IPS DF 6.9 (cell line): ENCODE measurements at places on chromosomes 7 and 10.

GRCh38 chr7:20170633-20171032 is 46.6 kb downstream of the MACC1 start:
- no peak for DNase-seq

DNA sequence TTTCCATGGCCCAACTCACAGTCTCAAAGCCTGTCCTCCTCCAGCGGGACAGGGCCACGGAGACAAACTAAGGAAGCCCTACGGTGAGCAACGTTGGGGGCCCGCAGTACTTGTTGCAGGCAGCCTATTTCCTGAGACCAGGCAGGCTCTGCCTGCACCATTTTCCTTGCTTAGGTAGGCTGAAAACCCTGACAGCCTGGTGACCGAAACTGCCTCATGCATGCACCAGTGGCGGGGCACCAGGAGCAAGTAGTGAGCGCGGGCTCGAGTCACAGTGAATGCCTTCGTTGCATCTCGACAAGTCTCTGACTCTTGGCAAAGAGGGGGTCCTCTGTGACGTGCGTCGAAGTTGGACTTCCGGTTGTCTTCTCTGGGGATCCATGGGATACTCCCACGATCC is 23.3 kb upstream of the ZNF273 start:
- no peak for DNase-seq

GRCh38 chr10:48535416-48536155 is 69.3 kb downstream of the ARHGAP22 start:
- DNase-seq, result no peak

DNA sequence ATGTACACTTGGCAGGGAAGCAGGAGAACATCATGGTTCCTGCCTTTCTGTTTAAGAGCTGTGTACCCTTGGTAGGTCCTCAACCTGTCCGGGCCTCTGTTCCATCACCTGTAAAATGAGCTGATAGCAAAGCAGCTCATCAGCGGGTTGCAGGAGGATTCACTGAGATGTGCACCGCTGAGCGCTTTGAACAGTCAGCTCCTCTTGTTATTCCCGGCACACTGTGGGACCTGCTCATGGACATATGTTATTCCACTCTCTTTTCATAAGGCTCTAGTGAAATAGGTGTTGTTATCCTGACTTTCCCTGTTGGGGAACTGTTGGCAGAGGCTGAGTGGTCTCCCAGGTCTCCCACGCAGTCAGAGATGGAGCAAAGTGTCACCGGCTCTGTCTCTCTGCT is 497.5 kb upstream of the ZMIZ1 start:
- no peak for DNase-seq

- DNase-seq, result no peak
Measured at GRCh38 chr10:8416192-8416701, 361.8 kb downstream of the GATA3 start.

DNA sequence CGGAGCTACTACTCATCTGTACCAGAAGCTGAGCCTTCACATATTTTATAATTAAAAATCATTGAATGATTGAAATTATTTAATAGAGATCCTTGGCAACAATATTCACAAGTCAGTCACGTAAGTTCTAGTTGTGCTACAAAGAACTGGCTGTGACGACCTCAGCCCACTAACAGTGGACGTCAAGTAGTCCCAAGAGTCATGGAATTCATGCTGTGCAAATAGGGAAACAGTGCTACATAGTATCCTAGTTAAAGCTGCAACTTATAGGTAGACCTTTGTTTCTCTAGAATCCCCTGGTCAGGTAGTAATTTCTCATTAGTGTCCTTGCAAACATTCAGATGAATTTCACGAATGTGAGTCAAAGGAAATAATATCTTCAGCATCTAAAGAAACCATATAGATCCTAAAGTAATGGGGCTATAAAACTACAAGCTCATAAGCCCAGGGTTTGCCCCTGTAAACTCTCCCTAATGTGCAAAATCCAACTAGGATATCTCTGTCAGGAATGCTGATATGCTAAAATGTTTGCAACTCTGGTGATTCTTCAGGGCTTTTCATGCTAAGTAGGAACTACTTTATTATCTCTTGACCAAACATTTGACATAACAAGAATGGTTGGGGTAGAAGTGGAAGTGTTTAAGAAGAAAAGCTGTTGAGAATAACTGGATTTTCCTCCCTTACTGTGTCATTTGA is 31.2 kb downstream of the CFAP69 start:
- no peak for DNase-seq

DNA sequence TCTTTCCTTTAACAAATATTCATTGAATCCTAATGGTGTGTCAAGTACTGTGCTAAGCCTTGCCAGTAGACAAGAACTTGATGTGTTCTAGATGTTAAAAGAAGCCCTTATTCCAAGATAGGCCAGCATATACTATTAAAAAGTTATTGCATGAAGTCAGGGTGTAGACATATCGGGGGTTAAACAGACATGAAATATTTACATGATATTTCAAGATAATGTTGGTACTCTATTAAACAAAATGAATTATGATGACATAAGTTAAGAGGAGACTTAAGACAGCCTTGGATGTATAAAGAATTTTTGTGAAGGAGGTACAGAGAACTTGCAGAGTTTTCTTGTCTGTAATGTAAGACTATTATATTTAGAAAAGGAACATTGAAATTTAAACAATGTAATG is 44.8 kb downstream of the HDAC9 start:
- no peak for DNase-seq

DNA sequence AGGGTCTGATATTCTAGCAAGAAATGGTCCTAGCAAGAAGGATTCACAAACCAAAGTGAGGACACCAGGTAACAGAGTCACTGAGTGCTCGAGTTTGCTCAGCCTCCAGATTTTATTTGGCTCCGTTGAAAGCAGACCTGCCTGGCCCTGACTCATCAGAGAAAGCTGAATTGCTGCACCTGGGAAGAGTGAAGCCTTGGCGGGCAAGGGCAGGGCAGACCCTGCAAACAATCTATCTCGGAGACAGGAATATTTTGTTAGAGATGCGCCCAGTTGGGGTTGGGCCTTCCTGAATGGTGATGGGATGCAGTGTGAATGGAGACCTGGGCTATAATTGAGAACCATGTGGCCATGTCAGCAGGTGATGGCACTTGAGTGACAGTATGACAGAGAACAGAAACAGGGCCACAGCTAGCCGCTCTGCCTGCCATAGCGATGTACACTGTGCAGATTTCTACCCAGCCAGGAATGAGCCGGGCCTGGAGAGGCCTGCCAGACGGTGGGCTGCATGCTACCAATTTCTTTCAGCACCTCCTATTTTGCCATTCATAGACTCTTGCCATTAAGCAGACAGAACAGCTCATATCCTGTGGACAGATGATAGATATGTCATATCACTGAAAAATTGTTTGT is 744.2 kb downstream of the LRMDA start:
- no peak for DNase-seq

DNA sequence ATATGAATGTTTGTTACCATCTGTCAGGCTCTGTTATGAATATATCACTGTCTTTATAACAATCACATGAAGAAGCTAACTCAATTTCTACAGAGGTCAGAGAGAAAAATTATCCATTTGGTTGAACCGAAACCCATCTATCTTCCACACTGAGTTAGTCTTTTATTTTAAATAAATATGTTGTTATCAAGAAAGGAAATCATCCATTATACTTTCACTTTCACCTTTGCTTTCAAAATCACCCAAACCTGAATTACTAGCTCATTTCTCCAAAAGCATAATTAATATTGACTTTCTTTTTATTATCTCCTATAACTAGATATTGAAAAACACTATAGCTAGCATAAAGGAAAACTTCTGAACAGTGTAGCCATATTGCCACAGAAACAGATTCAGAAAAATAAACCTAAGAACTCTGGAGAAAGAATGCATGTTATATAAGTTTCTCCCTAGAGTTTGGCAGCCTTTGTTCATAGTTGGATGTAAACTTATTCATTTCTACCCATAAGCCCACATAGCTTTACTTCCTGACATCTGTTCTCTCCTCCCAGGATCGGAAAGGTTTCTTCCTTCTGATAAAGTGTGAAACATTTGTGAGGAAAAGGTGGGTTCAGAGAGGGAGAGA is 66.0 kb downstream of the NPSR1 start:
- DNase-seq, result no peak

DNA sequence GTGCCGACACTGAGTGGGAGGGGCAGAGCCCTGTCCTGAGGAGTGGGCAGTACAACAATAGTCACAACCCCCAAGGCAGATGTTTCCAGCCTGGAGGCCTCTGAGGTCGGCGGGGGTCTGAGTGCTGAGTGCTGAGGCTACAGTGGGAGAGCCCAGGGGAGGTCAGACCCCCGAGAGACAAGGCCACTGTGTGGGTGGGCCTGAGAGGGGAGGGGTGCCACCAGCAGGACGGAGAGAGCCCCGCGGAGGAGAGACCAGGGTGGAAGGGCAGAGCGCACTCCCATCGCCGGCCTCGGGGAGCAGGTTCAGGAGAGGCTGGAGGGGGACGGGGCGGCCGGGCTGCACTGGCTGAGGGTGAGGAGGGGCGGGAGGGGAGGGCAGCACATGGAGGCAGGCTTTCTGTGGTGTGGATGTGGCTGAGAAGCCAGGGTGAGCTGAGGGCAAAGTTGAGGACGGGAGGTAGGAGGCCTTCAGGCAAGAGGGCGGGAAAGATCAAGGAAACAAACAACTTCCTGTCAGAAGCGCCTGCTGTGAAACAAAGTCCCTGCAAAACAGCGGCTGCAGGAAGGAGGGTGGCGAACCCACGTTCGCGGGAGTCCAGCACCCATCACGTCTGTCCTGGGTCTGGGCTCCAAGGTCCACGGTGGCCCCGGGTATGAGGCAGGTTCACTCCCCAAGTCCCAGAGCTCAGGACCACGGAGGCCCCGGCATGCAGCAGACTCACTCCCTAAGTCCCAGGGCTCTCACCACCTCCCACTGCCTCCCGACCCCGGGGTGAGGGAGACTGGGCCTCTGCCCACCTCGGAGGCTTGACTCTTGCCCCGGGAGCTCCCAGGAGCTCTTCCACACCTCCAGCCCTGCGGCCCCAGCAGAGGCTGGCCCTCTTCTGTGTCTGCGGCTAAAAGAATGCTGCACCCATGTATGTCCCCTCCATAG is 76.8 kb upstream of the NKX6-2 start:
- no peak for DNase-seq

DNA sequence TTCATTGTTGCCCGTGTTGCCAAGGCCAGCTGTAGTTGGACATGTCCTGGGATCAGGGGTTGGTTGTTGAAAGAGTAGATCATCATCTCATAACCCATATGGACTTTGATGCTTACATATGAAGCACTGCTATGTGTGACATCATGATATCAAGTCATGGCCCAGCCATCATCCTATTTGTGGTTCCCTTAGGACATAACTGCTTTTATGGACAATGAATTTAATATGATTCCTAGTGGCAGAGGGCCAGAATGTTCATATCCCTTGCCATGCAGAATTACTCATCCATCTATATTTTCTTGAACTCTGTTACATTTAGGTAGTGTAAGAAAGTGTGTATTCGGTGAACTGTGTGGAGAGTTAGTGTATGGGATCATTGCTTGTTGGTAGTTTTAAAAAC is 343.9 kb upstream of the LRGUK start:
- no peak for DNase-seq

GRCh38 chr7:92968502-92968901 is 132.1 kb upstream of the CDK6 start:
- no peak for DNase-seq

DNA sequence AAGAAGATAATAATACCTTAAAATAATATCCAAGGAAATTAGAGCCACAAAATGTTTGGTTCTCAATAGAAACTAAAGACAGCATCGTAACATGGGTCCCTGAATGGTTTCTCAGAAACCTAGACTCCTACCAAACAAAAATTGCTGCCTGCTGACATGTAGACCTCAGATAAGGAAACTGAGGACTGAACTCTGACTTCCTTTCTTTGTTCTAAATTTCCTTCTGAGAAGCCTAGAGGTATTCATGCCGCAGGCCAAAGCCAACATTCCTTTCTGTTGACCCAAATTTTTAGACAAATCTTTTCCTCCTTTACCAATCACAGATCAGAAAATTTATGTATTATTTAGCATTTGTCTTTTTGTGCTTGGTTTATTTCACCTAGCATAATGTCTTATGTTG is 816.7 kb upstream of the PHF14 start:
- DNase-seq, result no peak

- no peak for DNase-seq
Measured at GRCh38 chr10:86287110-86287793, 79.3 kb downstream of the GRID1 start.

DNA sequence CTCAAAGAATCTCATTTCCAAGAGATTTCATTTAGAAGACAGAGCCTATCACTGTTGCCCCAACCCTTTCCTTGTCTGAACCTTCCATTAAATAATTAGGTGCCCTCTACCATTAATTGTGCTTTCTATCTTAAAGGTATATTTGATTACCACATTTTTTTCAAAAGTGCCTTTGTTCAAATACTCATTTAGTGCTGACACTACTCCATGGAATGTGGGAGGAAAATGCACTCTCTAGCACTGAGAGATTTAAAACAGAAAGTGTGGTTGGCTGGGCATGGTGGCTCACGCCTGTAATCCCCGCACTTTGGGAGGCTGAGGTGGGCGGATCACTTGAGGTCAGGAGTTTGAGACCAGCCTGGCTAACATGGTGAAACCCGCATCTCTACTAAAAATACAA is 119.8 kb downstream of the CACNA2D1 start:
- no peak for DNase-seq

GRCh38 chr10:22369434-22370072 is 24.3 kb downstream of the SPAG6 start:
- no peak for DNase-seq

DNA sequence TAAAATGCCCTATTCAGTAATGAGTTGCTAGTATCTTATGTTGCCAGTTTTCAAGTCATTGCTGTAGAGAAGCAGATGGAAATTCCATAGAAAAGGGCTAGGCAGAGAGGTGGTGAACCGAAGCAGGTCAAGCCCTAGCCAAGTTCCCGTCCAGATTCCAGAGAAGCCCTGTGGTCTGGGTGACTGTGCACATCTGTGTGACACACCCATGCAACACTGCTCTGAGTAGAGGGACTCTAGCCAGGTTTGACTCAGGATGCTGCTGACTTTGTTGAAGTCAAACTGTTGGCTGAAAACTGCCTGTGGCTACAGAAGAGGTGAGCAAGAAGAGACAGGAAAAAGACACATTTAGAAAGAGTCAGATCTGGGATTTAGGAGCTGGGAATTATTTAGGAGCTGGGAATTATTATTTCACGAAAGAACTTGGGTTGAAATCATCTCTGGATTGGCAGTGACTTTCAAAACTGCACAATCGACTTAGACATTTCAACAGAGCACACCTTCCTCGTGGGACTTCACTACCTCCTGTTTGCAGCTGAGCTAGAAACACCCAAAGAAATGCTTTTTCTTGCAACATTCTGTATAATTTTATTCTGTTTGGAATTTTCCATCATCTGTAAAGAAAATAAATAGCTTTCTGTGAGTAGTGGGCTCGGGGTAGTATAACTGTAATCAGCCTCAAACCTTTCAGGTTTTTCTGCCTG is 149.1 kb upstream of the PRKCQ start:
- DNase-seq, result no peak

- no peak for DNase-seq
Measured at GRCh38 chr7:134826105-134826504, 46.7 kb downstream of the CALD1 start.

- no peak for DNase-seq
Measured at GRCh38 chr7:56062382-56062781, 1.7 kb upstream of the SUMF2 start.

DNA sequence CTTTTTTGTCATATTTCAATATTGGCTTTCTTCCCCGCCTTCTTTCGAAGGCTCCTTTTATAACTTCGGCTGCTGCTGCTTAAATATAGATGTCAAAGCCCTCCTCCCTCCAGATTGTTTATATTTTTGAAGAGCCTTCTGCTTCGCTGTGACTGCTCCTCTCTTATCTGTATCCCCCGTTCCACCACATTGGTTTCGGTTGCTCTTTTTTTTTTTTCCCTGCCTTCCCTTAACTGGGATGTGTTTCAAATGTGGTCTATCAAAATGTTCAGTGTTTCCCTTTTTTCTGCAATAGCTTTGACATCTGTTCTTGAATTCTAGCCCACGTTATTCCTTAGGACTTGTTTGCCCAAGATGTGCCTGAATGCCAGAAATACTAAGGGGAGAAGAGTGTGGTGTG is 96.4 kb downstream of the CUX1 start:
- DNase-seq, result no peak
